ENCODE measurements at places on chromosomes 3 and 15. TPM values are rescaled to one million over a fixed set of nuclear protein-coding genes. Genes with fewer than 3 reads are reported as not detected.

GRCh38 chr15:48005077-48005476 is 115.7 kb upstream of the SLC24A5 start:
- DNase-seq: no peak

DNA sequence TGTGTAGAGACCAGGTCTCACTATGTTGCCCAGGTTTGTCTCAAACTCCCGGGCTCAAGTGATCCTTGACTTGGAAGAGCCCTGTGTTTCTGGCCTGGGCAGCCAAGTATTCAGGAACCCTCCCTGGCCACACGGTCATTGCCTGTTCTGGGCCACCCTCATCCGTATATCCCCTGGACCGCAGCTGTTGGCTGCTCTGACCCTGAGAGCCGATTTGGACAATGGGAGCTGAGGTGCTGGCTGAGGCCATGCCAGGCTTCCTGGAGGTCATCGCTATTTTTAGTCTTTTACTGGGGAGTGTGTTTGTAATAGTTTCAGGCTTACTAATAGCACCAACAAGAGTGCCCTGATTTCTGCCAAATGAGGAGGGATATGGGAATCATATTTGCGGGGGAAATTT is 60.7 kb downstream of the ADAMTS7 start:
- DNase-seq: no peak

DNA sequence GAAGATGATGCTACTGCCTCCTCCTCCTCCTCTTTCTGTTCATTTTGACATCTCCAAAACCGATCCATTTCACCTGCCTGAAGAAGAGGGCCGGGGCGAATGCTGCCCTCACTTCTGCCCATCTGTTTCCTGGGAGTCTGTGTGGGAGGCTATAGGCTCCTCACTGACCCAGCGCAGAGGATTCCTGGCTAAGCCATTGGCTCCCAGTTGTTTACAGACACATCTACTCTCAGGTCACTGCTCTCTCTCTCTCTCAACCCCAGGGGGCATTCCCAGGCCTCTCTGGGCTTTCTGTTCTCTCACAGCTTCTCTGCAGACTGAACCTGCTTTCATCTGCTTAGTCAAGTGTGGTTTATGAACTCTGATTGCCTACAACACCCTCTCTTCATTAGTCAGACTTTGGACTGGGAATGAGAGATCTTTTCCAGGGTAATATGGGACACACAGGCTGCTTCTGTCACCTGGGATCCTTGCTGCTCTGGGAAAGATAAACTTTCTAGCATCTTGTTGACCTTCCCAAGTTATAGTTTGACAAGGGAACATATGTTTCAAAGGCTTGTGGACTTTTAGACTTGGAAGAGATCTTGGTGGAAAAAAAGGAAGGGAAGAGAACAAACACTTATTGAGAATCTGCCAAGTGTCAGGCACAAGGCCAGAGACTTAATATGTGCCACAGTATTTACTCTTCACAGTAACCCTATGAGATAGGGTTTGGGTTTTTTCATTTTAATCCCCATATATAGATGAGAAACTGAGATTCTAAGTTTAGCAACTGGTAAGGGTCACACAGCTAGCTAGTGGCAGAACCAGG is 30.2 kb upstream of the USP3 start:
- DNase-seq: peak; percentile 52

DNA sequence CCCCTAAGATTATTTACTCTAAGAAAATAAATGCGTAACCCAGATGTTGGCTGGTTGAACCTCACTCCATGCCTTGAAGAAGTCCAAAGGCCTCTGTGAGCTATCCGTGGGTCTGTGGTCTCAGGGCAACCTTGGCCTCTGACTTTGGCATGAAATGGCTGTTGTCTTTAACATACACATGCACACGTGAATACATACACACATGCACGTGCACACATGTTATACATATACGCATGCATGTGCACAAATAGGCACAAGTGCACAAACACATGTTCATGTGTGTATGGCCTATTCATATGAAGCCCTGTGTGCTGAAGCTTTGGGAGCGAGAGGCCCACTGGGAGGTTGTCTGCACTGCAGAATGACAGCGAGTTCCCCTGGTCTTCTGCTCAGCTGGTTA is 50.8 kb downstream of the KLF15 start:
- DNase-seq: no peak

- no peak for DNase-seq
Observed at GRCh38 chr15:73751511-73751898, 1.6 kb downstream of the INSYN1 start.

- no peak for DNase-seq
Observed at GRCh38 chr15:33080006-33080405, 114.5 kb downstream of the FMN1 start.

DNA sequence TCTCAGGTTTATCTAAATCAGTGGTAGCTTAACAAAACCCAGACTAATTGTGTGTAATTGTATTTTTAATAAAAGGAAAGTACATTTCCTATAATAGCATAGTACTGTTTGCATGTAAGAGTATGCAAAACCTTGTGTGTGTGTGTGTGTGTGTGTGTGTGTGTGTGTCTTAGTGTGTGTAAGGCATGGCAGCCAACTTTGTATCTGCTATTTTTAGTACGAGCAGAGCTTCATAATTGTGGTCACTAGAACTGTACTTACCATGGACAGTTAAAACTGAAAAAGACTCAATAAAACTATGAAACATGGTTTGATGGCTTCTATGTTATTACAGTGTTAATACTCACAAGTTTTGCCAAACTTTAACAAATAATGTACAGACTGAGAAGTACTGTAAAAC is 6.2 kb downstream of the P2RY1 start:
- no peak for DNase-seq

The ZPLD1 gene
- not detected for total RNA-seq

The SLC7A14 gene
- not detected for total RNA-seq
